NCI-H446 (cell line): ENCODE measurements at places on chromosomes 11 and 22.

DNA sequence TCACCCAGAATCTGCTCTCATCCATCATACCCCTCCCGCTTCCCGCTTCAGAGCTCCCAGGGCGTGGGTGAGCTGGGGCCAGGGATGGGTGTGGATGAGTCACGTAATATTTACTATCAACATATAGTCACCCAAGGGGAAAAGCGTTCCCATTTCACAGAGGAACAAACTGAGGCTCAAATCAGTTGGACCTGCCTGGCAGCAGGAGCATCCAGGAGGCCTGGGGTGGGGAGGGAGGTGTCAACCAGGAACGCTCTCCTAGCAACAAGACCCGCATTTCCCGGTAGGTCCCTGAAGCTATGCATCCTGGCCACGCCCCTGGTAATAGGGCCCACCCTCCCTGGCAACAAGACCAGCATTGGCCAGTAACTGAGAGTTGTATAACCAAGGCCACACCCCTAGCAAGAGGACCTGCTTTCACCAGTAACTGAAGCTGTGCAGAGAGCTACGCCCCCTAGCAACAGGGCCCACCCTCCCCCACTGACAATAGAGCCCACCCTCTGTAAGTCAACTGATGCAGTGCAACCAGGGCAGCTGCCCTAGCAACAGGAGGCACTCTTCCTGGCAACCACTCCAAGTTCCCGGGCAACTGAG is 32.7 kb upstream of the TXNRD2 start:
- peak; percentile 71 for DNase-seq

- no peak for DNase-seq
Observed at GRCh38 chr11:65869643-65870306, 2.8 kb downstream of the EFEMP2 start.

DNA sequence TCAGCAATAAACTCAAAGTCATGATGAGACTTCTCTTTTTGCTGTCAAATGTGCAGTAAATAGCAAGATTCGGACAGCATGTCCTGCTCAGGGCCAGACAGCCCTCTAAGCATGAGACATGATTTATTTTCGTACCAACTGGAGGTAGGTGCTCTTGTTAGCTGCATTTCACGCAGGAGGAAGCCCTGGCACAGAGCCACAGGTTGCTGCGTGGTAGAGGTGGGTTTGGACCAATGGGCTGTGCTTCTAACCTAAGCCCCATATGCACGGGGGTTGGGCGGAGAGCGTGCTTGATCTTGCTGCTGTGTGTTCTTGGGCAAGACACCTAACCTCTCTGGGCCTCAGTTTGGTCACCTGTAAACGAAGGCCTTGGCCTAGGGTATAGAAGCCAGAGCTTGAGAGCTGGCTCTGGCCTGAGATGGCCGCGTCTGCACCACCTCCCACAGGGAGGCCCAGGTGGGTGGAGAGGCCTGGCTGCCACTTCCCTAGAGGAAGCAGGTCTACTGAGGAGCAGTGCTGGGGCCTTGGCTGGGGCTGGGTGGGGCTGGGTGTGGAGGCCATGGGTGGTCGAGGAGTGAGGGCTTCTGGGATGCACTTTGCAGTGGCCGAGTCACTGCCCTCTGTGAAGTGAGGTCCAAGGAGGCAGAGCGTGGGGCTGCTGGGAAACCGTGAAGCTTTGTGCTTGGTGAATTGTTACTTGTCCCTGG is 38.5 kb upstream of the GRAMD4 start:
- DNase-seq, result no peak

DNA sequence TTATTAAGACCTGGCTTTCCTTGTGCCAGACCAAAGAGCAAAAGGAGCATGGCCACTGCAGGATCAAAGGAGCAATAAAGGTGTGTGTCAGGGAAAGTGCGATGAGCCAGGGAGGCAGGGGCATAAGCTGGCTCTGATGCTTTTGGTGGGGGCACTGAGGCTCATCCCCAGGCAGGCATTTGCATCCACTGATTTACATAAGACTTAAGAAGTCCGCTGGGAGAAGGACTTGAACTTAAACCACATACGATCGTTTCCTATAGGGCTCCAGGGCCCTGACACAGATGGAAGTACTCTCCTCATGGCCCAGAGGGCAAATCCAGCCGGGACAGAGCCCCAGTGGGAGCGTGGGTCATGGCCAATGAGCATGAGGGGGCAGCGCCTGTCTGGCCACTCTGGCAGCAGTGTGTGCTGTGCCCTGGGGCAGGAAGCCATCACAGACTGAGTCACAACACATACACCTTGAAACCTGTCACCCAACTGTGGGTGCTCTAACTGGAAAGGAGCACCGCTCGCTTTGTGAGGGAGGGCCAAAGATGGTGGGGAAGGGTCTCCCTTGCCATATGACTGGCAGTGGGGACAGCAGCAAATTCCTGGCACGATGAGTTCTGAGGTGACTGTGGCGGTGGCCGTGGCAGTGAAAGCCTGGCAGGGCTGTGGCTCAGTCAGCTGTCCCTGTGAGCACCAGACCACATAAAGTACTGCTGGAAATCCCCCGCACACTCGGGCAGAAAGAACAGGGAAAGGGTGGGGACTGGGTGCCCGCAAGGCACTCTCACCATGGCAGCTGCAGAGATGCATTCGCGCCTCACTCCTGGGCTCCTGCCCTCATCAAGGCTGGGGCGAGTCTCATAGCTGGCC is 79.4 kb upstream of the LMO1 start:
- no peak for DNase-seq
